ENCODE measurements at places on chromosomes 3 and 15. TPM values are rescaled to one million over a fixed set of nuclear protein-coding genes. Genes with fewer than 3 reads are reported as not detected.

LYZL4 gene
- not detected for total RNA-seq

DNA sequence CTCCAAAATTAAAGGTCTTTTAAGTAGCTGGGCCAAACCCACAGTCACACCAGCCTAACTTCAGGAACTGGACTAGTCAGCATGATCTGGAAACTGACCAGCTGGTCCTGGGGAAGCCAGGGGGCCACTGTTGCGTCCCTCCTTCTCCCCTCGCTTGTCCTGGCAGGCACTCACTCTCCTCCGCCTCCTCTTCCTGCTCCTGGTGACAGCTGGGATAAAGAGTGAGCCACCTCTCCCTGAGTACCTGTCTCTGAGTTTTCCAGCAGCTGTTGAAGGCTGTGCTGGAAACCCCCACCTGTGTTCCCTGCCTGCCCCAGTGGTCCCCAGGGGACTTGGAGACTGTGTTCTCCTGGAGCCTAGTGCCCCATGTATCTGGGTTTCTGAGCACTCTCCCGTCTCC is 56.0 kb downstream of the FGD5 start:
- no peak for DNase-seq

DNA sequence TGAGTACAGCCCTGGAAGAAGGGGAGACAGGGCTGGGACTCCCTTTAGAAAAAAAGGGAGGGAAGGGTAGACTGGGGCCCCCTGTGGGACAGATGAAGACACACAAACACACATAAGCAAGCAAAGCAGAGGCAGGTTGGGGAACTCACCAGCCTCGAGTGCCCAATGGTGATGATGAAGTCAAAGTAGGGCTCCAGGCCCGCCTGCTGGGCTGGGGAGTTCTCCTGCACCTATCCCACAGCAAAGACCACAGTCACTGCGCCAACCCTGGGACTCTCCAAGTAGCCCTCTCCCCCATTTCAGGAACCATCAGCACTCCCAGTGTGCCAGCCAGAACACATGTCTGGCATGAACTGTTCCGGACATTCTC is 4.1 kb downstream of the GORASP1 start:
- DNase-seq: peak; percentile 40

RAD51 gene
- total RNA-seq: 4.2 TPM

All from vagina (tissue), 2 donors.